ENCODE measurements at places on chromosomes 4 and X.

DNA sequence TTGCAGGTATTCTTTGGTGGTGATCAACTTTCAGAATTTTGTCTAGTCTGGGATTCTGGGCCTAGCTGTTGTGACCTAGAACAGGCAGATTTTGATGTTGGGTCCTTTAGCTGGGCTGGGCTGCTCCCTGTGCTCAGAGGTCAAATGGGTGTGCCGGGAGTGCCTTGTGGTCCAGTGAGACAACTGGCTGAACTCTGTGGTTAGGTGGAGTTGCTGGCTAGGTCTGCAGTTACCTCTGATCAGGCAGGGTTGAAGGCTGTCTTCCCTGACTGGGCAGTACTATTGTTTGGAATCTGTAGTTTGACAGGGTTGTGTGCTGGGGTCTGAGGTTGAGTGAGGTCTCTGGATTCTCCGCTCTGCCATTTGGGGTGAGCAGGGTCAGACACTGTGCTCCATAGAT, 599.3 kb downstream of the RAPGEF2 start:
- DNase-seq, result no peak

- no peak for DNase-seq
These were observed 4.0 kb downstream of the GRIA3 start for GRCh38 chrX:123188081-123188480.

GRCh38 chr4:38268837-38269236, 308.6 kb downstream of the PTTG2 start:
- no peak for DNase-seq

GRCh38 chr4:19300213-19300612, 951.5 kb upstream of the SLIT2 start:
- DNase-seq, result no peak

DNA sequence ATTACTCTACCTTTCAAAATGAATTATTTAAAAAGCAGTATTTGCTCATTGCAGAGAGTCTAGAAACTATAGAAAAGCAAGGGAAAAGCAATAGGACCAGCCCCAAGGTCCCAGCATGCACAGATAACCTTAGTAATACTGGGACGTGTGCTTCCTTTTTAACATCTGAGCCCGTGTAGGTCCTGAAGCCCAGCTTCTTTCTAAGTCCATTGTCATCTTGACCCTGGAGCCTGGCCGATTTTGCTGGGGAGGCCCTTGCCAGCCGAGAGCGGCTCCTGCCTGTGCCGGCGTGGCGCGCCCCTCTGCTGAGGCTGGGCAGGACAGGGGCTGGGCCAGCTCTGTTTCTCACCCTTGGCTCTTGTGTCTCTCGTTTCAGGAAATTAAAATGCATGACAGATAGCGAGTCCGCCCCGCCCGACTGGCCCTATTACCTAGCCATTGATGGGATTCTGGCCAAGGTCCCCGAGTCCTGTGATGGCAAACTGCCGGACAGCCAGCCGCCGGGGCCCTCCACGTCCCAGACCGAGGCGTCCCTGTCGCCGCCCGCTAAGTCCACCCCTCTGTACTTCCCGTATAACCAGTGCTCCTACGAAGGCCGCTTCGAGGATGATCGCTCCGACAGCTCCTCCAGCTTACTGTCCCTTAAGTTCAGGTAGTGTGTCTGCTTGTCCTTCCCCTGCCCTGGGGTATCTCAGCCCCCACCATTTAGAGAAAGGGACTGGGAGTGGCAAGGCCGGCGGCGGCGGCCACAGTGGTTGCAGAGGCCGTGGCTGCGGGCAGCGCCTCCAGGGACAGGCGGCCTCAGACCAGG, 4.1 kb downstream of the MSANTD1 start:
- DNase-seq, result no peak

- DNase-seq, result no peak
These were observed 43.5 kb upstream of the TMEM164 start for GRCh38 chrX:109959356-109959871.

GRCh38 chrX:25068340-25068739, 52.6 kb upstream of the ARX start:
- no peak for DNase-seq

- DNase-seq, result peak; percentile 30
These were observed 19.1 kb upstream of the ABRAXAS1 start for GRCh38 chr4:83503974-83504373.

DNA sequence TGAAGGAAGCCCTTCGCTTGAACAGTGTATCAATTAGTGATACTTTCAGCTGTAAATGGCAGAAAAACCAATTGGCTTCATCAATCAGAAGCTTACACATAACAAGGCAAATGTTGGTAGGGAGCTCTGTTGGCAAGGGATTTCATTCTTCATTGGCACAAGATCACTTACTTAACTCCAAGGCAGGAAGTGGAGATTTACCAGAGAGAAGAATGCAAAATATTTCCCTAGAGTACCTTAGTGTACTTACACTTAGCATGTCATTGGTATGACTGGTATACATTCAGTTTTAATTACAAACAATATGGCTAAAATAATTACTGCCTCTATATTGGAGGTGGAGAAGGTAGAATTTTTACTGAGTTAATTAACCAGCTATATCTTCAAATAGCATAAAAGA, 545.0 kb downstream of the GABRG1 start:
- no peak for DNase-seq

DNA sequence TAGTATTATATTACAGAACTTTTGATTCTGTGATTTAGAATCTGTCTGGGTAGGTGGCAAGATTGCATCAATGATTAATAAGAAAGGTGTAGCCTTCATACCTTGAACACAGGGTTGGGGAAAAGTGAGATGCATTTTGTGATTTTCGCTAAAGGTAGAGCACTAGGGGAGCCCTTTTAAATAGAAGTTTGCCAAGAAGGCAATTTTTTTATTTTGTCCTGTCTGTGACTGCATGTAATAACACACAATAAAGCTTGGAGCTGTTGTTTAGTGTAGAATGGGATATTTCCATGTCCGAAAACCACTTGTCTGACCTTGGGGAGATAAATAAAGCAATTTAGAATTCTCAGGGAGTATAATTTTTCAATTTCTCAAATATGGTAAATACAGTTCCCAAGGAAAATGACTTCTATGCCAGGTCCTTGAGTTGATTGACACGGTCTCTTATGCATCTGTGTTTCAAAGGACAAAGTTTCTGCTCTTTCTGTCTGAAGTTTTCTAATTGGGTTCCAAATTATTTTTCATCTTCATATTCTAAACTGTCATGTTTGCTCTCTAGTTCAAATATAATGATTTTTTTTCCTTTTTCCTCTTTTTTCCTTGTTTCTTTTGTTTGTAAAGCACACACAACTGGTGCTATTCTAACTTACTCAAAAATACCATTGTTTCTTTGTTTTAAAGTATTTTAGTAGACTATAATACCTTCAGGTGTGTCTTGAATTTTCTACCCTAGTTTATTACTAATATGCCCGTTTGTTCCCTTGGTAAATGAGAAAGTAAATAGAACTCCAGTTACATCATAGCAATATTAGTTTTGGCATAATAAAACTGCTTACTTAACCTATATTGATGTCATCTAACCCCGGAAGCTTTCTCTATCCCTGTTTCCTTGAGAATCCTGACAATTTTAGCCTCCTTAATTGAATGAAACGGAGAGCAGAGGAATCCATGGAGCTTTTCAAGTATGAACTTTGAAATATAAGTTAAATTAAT, 87.8 kb upstream of the BMPR1B start:
- DNase-seq, result no peak

- DNase-seq, result no peak
These were observed 211.1 kb downstream of the GUCY2F start for GRCh38 chrX:109270580-109271484.

DNA sequence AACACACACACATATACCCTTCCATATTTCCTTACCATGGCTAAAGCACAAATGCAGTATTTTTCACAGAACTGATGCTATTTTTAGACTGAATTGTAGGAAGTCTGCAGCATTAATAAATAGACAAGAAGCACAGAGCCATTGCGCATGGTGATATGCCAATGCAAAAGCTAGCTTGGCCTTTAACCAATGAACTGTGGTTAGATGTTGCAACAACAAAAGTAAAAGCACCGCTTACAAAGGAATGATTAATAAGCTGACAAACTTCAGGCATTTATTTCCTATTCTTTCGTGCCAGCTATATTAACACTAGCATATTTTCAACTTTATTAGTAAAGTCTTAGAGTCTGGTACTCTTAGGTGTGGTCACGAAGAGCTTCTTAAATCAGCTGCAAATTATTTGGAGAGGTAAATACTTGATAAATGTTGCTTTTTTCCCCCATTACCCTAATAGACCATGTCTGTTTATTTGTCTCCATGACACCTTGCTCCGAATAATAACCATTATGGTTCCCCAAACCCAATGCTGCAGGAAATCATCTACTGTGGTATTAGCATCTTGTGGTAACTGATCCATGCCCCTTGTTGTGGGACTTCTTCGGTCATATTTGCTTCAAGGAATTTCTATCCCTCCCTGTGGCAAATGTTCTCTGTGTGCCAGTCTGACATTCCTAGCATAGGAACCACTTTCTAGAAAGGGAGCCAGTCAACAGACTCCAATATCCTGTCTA, 306.1 kb upstream of the TAPT1 start:
- DNase-seq, result no peak

- DNase-seq, result no peak
These were observed 1.6 kb downstream of the SLC10A6 start for GRCh38 chr4:86847571-86847970.

DNA sequence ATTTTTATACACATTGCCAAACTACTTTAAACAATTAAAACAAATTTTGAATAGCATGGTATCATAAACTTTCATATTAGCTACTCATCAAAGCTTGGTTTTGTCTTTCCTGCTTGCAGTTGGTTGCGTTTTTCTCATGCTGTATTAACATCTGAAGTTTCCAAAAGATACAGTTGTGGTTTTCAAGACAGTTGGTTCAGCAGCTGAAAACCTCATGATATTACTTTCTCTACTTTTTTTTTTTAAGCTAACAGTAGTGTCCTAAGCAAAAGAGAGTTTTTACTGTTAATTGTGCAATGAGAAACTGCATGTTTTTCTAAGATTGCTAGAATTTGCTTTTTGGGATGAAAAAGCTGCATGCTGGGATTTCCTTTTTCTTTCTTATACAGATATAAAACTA, 15.2 kb downstream of the RUFY3 start:
- DNase-seq, result no peak

- DNase-seq, result no peak
These were observed 376.2 kb downstream of the PCDH18 start for GRCh38 chr4:137156054-137156453.

DNA sequence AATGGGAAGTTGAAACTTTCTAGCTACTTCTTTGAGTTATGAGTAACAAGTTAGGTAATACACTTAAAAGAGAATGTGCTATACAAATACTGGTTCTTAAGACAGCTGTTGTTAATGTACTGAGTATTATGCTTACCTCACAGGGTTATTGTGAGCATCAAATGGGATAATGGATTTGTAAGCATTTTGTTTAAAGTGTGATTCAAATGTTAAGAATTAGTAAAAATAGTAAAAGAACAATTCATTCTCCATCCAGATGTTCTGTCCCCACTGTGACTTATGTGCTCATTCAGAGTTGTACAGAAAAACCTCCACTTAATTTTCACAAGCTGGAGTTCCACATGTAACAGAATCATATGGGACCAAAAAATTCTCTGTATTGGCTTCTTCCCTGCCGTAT, 63.6 kb downstream of the AR start:
- DNase-seq, result no peak

GRCh38 chr4:107711831-107712230, 8.2 kb downstream of the PAPSS1 start:
- no peak for DNase-seq

DNA sequence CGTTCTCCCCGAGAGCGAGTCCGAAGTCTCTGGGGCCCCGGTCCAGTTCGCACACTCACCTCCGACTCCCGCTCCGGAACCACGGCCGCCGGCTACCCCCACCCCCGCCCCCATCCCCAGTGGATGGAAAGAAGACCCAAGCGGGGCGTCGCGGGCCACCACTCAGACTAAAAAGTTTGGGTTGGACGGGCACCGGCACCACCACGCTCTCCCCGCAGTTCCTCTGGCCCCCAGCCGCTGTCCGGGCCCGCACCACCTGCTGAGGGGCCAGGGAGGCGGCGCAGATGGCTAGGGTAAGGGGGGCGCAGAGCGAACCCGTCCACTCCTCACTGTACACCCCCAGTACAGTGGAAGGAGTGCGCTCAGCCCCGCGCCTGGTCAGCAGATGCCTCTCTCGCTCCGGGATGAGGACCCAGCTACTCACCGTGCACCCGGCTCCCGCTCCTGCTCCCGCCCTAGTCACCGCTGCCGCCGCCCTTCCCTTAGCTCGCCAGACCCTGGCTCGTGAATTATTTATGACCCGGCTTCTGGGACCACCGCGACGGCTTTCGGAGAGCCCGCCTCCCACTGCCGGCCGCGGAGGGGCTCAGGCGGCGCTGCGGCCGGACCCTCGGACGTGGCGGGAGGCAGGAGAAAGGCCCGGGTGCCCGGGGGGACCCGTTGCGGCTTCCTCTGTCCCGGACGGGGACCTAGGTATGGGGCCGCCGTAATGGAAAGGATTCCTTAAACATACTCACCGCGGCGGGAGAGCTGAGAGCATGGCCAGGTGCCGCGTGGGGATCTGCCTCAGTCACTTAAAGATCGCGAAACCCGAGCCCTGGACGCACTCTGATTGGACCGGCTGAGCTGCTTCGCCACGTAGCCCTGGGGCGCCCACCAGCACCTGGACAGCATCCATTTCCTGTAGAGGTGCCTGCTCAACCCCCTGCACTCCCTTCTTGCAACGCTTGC, at the start of gene PROM1:
TSS of gene PROM1 (minus strand) at position 783 of the 951 bp plus-strand sequence. CDS start 8,117 bp downstream, outside the sequence.
- DNase-seq, result no peak

- DNase-seq, result no peak
These were observed 13.8 kb downstream of the FAM53A start for GRCh38 chr4:1670279-1670678.

DNA sequence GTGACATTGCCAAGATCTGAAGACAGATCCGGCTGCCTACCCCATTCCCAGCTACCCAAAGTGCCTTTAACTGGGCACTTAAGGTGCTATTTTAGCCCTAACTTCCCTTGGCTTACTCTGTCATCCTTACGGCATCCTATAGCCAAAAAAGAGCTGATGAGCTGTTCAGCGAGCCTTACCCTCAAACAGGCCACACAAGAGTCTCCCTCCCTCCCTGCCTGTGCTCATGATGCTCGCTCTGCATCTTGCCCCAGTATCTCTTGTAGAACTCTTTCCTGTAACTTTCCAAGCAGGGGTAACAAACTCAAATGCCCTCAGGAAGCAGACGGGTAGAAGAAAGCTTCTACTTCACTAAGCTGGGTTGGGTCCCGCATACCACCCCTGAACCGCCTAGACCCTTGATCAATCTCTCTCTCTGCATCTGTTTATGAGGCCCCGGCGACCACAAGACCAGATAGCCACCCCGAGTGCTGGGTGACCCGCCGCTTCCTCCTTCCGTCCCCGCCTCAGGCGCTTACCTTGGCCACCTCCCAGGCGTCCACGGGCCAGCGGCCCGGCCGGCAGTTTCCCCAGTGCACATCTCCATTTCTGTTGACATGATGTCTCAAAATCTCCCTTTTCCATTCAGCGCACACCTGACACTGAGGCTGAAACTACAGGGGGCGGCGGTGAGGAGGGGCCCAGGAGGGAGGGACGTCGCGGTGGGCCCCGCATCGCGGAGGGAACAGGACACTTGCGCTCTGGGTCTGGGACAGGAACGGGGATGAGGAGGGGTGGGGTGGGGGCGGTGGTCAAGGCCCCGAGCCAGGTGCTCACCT, 663 bp downstream of the CXorf38 start:
- no peak for DNase-seq

Data from activated CD4-positive, CD25-positive, alpha-beta regulatory T cell (primary cell).